ENCODE measurements at places on chromosomes 3 and 15. TPM values are rescaled to one million over a fixed set of nuclear protein-coding genes. Genes with fewer than 3 reads are reported as not detected.

- no peak for DNase-seq
Measured at GRCh38 chr3:9400616-9401015, 3.2 kb downstream of the SETD5 start.

Gene LCTL
- polyA plus RNA-seq, result 7.0 TPM

DNA sequence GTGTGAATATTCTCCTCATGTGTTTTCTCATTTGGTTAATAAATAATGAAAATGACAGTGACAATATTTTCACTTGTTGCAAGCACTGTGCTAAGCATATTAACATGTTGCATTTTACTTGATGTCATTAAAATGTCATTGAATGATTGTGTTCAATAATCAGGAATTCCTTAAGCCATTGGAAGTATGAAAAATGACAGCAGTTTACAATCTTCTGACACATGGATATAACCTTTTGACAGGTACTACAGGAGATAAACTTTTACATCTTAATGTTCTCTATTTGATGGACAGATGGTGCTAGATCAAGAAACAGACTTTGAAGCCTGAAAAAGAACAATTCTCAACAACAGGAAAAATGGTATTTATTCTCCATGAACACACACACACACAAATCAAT is 1138.3 kb downstream of the ROBO2 start:
- DNase-seq, result no peak

DNA sequence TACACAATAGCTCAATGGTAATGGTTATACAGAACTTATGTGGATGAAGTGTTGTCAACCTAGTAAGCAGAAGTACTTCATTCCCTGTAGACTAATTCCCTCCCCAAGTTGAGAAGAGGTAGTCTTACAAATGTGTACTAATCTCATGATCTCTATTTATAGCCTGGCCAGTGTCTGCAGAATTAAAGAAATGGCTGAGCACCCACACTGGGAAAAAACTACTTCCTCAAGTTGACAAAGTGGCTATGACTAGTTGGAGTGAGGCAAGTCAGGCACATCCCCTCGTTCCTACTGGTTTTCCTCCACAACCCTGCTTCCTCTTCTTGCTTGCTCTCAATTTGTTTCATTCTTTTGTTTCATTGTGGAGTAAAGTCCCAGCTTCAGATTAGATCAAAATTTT is 566.7 kb upstream of the ZNF717 start:
- no peak for DNase-seq

GRCh38 chr15:88115486-88116152 is 140.9 kb downstream of the NTRK3 start:
- no peak for DNase-seq

Gene SLC27A2
- 0.11 TPM for polyA plus RNA-seq

DNA sequence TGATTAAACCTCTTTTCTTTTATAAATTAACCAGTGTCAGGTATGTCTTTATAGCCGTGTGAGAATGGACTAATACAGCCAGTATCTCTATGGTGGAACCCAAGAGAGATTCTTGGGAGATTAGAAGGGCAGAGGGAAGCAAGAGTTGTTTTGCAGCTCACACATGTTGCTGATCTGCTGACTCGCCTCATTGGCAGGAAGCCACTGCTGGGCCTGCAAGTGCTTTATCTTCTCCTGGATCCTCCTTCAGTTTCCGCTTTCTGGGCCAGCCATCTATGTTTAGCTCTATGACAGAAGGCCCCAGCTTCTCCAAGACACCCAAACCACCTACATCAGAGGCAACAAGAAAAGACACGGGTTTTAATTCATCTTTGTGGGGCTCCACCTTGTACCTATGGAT is 23.4 kb upstream of the GALNT15 start:
- DNase-seq, result peak; percentile 69

GRCh38 chr3:132315851-132316250 is 1.4 kb upstream of the ACP3 start:
- DNase-seq, result no peak

GRCh38 chr15:57085267-57085666 is 166.8 kb downstream of the TCF12 start:
- DNase-seq, result no peak

Gene GOLGB1
- 30.3 TPM for polyA plus RNA-seq

DNA sequence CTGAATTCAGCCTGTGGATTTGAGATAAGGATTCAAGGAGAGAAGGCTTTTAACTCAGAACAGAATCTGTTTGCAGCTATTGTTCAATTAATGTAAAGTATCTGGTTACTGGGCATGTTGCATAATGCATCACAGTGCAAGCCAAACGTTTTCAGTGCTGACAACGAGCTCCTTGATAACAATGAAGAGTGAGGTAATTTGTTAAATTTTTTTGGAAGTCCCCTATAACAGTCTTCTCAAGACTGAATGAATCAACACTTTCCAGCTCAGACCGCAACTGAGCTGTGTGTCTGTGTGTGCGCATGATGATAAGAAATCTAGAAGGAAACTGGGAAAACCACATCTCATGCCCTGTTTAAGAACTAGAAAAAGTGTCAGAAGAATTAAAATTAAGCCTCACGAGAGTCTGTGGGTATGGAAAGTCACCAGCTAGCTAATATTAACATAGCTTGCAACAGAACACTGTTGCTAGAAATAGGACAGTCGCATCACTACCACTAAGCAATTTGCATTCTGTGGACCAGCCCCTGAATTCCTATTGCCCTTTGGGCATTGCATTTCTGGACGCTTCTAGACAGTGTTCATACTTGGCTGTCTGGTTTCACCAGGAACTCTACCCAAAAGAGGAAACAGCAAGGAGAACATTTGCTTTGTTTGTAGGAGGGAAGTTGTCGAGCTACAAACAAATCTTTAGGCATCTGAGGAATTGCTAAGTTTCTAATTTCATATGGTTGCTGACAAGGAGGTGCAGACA is 43.7 kb upstream of the ATP2C1 start:
- no peak for DNase-seq

Gene CD276
- 86.4 TPM for polyA plus RNA-seq

DNA sequence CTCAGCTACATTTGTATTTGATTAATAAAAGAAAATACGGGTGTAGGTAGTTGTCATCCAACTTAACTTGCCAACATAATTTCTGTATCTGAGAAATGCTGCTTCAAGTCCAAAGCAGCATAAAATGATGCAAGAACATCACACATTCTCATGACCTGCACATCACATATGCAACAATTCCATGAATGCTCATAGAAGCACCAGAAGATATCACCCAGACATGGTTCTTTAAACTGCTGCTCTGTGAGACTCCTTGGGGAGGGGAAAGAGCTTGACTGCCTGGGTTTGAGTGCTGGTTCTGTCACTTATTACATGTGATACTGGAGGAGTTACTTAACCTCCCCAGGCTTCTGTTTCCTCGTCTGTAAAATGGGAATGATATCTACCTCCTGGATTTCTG is 39.4 kb downstream of the CHST14 start:
- DNase-seq, result no peak

GRCh38 chr3:48042071-48042760 is 26.0 kb upstream of the MAP4 start:
- no peak for DNase-seq

GRCh38 chr15:92502336-92502735 is 108.7 kb downstream of the ST8SIA2 start:
- DNase-seq, result no peak

Gene AP4E1
- polyA plus RNA-seq, result 4.1 TPM

- no peak for DNase-seq
Measured at GRCh38 chr3:33855884-33856546, 57.6 kb downstream of the PDCD6IP start.

DNA sequence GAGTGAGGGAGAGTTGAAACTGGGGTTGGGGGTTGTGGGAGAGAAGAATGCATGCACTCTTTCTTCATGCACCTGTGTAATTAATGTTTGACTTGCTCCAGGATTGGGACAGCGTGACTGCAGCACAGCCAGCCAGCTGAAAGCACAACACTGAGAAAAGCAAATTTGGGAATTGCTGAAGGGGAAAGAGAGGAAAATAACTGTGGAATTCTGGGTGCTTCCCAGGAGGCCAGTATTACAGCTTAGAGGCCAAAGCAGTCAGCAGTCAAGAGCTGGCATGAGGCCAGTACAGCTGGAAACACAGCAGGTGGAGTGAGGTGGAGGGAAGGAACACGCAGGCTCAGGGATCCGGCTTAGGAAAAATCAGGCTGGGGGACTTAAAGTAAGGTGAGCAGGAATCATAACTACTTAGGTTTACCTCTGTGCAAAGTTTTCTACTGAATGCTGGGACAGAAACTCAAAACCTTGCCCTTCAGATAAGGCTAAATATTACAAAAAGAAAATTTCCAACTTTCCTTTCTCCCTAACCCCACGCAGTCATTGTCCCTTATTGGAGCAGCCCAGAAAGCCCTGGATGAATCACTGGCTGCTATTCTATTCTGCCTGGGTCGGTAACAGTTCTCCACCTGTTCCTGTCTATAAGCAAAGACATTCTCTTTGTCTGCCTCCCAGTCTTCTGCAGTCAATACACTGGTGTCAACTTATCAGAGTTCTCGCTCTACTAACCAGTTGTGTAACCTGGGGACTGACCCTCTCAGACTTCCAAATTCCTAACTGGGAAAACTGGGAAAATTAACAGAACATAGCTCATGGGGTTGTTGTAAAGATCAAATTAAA is 167.2 kb downstream of the MAGI1 start:
- no peak for DNase-seq

- peak; percentile 55 for DNase-seq
Measured at GRCh38 chr3:48013288-48013980, 2.8 kb downstream of the MAP4 start.

- no peak for DNase-seq
Measured at GRCh38 chr15:81069356-81069755, 64.7 kb upstream of the CFAP161 start.

Gene GRK7
- polyA plus RNA-seq, result not detected
